Fibroblast of the aortic adventitia (primary cell): ENCODE measurements at places on chromosomes 2 and 18. TPM values are rescaled to one million over a fixed set of nuclear protein-coding genes. Genes with fewer than 3 reads are reported as not detected.

GRCh38 chr2:191593622-191594385 is 84.1 kb upstream of the NABP1 start:
- peak; percentile 66 for DNase-seq

DNA sequence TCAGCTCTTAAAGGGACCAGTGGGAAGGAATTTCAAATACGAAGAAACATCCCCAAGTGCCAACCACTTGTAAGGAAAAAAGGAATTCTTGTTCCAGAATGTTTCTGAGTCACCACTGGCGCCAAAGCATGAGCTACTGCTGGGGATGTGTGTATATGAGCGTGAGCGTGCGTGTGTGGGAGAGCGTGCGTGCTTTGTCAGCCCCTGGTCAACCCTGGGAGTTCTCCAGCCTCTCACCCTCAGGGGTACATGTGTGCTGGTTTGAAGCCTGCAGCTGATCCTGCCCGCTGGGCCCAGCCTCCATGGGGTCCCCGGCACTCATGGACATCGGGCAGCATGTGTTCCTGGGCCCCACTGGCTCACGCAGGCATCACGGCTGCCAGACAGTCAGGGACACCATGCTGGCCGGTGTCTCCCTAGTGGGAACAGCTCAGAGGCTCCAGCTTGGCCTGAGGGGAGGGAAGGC is 17.1 kb downstream of the HS6ST1 start:
- peak; percentile 98 for DNase-seq

DNA sequence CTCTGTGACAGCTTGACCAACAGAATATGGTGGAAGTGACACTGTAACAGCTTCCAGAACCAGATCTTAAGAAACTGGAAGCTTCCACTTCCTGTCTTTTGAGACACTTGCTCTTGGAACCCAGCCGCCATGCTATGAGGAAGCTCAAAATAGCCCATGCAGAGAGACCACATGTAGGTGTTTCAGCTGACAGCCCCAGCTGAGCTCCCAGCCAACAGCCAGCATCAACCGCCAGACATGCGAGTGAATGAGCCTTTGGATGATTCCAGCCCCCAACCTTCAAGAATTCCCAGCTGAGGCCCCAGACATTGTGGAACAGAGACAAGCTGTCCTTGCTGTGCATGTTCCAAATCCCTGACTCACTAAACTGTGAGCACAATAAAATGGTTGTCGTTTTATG is 27.9 kb downstream of the ACVR1 start:
- DNase-seq = no peak

DNA sequence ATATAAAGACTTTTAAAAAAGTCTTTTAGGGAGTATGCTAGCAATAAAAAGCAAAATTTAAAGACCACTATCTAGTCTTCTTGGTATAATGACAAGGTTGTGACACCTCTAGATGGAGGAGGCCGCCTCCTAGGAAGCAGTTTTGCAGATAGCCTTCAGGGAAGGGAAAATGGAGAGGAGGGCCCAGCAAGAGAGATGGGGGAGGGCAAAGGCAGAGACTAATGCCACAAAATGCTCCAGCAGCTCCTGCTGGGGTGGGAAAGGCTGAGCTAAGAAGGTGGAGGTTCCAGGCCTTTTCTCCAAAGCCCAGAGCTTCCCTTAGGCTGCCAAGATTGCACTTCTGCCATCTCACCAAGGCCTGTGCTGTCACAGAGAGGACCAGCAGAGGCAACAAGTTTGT is 153.9 kb upstream of the THSD7B start:
- DNase-seq = no peak

DNA sequence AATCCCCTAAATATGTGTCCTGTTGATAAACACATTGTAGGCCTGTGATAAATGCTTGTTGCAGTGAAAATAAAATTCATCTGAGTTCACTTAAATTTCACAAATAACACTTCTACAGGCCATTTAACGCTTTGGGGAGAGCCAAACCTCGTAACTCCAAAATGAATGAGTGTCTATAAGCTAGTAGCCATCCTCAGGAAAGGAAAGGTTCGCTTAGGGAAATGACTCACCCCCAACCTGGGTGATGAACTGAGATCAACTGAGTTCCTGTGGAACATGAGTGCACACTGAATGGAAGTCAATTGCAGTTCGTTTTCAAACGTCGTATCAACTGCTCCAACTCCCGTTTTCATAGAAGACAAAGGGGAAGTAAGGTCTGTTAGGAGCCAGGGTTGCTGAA is 527.6 kb upstream of the ID2 start:
- no peak for DNase-seq

DNA sequence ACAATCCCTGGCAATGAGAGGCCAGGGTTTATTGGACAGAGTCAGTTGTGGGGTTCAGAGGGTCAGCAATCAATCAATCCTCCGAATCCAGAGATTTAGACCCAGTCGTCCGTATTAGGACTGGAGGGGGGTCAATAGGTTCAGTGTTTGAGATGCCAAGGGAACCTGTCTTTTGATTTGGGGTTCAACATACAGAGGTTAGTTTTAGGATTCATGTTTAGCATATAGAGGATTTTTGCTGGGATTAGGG is 292 bp downstream of the GMPPA start:
- DNase-seq = no peak

GRCh38 chr18:9557250-9557943 is 57.0 kb downstream of the PPP4R1 start:
- DNase-seq = no peak

DNA sequence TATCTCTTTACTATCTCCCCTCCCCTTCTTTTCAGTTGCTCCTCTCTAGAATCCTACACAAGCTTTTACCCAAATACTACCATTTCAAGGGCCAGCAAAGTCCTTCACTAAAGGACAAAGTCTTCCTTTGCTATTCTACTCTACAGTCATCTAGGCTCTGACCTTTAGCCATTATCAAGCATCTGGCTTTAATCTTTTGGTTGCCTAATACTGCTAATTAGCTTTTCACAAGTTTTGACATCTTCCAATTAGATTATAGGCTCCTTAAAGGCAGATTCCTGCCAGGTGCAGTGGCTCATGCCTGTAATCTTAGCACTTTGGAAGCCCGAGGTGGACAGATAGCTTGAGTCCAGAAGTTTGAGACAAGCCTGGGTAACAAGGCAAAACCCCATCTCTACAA is 194.4 kb downstream of the SH3BP4 start:
- DNase-seq = no peak

GRCh38 chr18:58649966-58650816 is 21.1 kb upstream of the MALT1 start:
- DNase-seq = peak; percentile 43

DNA sequence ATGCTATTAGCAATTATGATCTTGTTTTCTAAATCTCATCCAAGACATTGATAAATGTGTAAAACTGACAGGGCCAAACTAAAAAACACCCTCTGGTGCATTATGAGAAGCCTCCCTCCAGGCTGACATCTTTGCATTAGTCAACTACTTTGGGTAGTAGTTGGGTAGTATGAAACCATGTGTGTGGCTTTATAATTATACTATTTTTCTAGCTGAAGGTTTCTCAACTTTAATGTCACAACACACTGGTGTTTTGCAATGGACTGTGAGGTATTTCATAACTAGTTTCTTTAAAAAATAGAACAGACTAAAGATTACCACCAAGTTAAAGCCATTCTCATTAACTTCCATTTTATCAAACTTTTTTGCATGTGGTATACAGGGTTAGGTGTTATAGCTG is 73.1 kb upstream of the RBMS1 start:
- peak; percentile 80 for DNase-seq

DNA sequence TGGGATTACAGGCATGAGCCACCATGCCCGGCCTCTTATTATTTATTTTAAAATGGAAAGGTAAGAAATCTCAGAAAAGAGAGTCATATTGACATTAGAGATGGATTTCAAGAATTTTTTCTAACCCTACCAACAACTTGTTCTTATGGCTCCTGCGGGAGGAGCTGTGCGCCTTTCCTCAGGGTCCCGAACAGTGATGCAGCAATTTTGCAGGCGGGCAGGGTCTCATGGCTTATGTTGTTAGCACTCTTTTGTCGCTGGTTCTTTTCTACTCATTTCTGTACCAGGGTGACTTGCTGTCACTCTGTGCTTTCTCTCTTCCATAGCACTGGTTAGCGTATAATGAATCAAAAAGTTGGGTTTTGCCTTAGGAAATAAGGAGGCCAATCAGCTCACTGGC is 148.8 kb upstream of the DLGAP1 start:
- DNase-seq = no peak

DNA sequence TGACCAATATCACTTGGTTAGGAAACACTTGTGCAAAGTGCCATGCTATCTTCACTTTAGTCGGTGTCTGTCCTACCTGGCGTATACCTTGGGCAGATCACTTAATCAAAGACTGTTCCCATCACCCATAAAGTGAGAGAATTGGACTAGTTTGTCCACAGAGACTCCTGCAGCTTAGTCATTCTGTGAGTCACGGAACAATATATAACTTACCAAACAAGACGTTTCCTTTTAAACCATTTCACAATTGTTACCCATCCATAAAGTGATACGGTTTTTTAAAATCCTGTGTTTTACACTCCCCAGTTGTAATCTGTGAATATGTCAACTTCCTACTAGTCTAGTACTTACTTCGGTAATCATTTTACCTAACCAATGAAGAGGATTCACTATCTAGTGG is 499.3 kb upstream of the SMIM21 start:
- no peak for DNase-seq

GRCh38 chr2:174487108-174487819 is 435 bp upstream of the GPR155 start:
- DNase-seq = peak; percentile 96

DNA sequence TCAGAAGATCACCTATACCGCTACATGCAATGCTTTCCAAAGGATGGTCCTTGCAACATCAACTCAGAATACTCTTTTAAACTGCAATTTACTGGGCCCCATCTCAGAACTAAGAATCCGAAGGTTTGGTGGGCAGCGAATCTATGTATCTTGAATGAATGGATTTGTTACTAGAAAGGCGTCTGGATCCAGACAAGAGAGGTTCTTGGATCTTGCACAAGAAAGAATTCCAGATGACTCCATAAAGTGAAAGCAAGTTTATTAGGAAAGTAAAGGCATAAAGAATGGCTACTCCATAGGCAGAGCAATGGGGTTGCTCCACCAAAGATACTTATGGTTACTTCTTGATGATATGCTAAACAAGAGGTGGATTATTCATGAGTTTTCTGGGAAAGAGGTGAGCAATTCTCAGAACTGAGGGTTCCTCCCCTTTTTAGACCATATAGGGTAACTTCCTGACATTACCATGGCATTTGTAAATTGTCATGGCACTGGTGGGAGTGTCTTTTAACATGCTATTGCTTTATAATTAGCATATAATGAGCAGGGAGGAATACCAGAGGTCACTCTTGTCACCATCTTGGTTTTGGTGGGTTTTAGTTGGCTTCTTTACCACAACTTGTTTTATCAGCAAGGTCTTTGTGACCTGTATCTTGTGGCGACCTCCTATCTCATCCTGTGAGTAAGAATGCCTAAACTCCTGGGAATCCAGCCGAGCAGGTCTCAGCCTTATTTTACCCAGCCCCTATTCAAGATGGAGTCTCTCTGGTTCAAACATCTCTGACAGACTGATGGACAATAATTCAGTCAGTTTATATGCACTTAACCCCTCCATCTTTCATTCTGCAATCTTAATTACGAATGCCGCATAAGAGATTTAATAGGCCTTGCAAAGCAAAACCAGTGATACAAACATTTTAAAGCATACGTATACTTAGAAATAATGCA is 7.5 kb upstream of the RMDN2 start:
- peak; percentile 64 for DNase-seq

DNA sequence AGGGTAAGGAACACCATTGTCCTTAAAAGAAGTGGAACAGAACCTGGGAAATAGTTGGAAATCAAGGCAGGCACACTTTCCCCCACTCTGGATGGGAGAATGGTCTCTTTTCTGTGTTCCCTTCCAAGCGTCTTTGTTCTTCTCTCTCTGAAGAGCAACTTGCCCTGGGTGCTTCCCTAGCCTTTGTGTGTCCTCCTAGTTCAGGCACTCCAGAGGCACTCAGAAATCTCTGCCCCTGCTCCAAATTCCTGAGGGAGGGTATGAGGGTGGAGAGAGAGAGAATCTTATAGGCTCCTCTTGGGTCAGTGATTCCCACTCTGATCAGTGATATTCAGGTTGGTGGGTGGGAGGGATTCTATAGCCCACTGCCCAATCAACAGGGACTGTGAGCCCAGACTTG is 8.8 kb upstream of the SIX2 start:
- DNase-seq = no peak

DNA sequence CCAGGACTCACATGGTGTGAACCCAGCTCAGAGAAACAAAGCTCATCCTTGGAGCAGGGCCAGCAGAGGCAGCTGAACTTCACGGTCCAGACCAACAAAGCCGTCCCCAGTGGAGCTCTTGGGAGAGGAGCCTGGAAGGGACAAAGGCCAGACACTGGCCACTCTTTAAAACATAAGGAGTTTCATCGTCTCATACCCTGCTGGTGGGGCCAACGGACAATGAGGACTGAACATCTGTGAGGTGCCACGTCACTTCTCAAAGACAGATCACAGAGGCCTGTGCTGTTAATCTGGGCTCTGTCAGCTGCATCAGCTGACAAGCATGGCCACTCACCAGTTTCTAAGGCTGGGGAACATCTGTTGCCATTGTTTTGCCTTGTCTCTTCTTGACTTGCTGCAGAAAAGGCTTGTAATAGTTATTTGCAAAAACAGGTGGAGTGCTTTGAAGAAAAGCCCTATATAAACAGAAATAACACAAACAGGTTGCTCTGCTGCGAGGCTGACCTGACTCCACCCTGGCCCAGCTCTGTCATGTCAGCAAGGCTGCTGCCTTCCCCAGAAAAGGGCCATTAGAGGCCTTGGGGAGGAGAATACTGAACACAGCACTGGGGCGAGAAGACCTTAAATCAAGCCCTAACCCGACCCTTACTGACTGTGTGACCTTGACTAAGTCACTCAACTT is 68.1 kb upstream of the DAPL1 start:
- no peak for DNase-seq

GRCh38 chr2:50215736-50216135 is 816.2 kb downstream of the NRXN1 start:
- no peak for DNase-seq

DNA sequence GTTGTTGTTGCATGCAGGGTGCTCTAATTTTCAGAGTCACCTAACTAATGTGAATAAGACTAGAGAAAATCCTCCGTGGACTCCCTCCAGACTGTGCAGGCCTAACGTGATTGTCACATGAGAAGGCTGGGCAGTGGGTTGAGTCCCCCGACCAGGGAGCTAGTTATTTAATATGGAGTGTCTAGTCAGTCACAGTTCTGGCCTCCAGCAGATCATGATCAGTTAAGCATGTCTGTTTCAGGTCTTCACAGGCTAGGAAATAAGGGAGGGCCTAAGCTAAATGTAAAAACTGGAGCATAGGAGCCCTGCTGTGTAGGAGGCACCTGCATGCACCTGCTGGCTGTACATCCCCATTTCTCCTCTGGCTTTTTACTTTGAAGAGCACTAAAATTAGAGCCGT is 86.8 kb downstream of the PRPF40A start:
- no peak for DNase-seq

- no peak for DNase-seq
These were observed 33.7 kb downstream of the ATP9B start for GRCh38 chr18:79102886-79103285.

Gene ALKAL2
- total RNA-seq = 1.3 TPM in 1 of 2 replicates, not detected in the other

Gene SLC25A12
- total RNA-seq = 17.1 and 23.0 TPM in 2 replicates

Gene COLEC11
- 0.09 and 0.65 TPM in 2 replicates for total RNA-seq

Gene RSAD2
- 0.63 and 4.0 TPM in 2 replicates for total RNA-seq

Gene C2orf78
- total RNA-seq = not detected in 2 replicates

Gene FAHD2A
- total RNA-seq = 2.7 and 15.4 TPM in 2 replicates

Gene TM4SF20
- total RNA-seq = 0.57 TPM in 1 of 2 replicates, not detected in the other

Gene SEPTIN2
- total RNA-seq = 472 and 546 TPM in 2 replicates

Gene PPP1R1C
- 1.4 TPM in 1 of 2 replicates, not detected in the other for total RNA-seq

Gene ANKRD29
- total RNA-seq = 6.1 and 17.4 TPM in 2 replicates

Gene CD8B
- total RNA-seq = not detected in 2 replicates
